ENCODE measurements at places on chromosomes 11 and 22.
A peak's percentile ranks its signal among the peaks of the same experiment; 100 is the strongest.

DNA sequence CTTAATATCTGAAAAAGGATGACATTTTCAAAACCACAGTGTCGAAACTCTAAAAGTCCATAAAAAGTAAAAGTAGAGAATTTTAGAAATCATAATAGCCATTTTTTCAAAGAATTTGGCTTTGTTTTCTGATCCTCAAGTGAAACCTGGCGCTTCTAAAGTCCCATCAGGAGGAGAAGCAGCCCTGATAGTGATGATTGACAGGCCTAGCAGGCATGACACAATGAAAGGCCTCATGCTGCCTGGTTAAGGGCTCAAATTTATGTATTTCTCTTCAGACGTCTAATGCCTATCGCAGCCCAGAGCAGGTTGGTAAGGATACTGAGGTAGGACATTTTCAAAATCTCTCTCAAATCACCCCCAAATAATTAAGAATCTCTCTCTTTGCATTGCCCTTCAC lies 3.9 kb upstream of the DEUP1 start:
- DNase-seq, result no peak

DNA sequence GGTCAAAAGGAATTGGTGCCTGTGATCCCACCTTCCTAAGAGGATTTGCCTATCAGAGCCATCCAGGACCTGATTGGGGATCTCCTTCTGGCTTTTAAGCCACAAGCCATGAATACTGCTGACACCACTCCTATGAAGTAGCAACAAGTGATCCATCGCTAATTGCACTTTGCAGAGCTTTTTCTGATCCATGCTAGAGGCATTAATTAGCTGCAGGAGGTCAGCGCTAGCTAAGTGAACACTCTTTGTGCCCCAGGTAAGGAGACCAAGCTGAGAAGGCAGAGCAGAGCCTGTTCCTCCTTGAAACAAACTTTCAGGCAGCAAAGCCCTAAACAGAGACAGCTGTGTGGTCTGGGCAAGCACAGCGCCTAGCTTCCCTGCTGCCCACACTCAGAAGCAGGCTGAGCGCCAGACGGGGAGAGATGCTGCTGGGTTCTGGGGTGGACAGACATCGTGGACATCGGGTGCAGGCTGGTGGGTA lies 122.2 kb downstream of the ABTB2 start:
- DNase-seq, result no peak

- no peak for DNase-seq
Observed at GRCh38 chr11:8328231-8328794, 64.6 kb upstream of the LMO1 start.

DNA sequence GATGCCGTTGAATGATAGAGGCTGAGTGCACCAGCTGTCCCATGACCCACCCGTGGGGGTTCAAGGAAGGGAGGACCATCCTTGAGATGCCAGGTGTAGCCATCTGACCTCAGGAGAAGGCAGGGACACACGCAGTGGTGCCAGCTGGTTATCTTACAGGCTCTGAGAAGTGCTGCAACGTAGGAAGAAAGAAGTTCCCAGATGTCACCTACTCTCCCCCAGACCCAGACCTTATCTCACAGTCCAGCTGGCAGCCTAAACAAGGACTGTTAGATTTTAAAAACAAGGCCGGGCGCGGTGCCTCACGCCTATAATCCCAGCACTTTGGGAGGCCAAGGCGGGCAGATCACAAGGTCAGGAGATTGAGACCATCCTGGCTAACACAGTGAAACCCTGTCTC lies 1307.6 kb downstream of the TBC1D22A start:
- no peak for DNase-seq

DNA sequence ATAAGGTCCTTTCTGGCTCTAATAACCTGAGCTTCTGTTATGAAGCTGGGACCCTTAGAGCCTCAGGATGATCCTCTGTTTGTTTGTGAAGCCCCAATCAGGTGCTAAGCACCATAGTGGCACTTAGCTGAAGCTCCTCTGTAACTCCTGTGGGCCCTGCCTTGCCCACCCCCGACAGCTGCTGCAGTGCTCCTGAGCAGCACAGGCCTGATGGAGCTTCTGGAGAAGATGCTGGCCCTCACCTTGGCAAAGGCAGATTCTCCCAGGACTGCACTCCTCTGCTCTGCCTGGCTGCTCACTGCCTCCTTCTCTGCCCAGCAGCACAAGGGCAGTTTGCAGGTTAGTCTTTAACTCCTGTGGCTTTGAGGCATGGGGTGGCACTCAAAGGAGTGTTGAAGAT lies 19.0 kb upstream of the CCDC134 start:
- DNase-seq, result no peak

DNA sequence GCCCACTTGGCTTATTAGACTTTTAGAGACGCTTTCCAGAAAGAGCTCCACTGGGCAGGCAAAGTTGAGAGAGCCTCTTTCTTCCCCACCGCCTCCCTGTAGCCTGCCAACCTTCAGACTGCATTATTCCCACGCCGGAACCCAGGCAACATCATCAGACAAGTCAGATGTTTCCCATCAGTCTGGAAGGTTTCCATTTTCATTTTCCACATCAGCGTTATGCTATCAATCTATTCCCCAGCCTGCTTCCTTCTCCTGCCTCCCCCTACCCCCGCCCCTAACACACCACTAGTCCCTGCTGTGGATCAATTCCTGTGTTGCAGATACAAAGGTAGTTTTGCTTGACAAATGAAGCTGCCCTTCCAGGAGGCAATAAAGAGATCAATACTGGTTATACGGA lies 184.8 kb downstream of the DSCAML1 start:
- no peak for DNase-seq

DNA sequence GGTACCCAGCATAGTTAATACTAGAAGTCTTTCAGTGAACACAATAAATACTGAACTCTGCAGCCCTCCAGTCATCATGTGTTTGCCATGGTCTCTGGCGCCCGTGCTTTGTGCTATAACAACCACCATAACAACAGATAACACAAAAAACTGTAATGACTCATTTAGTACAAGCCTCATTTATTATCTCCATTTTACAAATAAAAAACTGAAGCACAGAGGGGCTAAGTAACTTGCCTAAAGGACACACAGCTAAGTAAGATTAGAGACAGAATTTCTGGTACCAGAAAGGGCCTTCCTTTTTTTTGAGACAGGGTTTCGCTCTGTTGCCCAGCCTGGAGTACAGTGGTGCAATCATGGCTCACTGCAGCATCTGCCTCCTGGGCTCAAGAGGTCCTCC lies 19.5 kb downstream of the RBFOX2 start:
- DNase-seq, result no peak

DNA sequence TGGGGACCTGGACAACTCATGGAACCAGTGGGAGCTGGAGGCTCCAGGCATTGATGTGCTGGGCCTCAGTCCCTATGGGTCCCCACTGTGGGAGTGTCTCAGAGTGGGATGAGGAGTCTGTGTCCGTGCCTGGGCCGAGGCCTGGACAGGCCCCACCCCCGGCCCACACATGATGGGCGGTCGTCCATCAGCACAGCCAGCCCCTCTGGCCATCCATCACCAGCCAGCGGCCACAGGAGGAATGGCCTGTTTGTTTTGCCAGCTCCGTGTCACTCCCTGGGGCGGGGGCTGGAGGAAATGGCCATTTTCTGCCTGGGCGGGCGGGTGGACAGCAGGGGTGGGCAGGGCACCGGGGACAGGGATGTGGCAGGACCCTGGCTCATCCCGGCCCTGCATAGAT lies 13.0 kb upstream of the TBX1 start:
- no peak for DNase-seq

GRCh38 chr11:65492637-65493366 lies 6.0 kb upstream of the MALAT1 start:
- DNase-seq, result no peak

DNA sequence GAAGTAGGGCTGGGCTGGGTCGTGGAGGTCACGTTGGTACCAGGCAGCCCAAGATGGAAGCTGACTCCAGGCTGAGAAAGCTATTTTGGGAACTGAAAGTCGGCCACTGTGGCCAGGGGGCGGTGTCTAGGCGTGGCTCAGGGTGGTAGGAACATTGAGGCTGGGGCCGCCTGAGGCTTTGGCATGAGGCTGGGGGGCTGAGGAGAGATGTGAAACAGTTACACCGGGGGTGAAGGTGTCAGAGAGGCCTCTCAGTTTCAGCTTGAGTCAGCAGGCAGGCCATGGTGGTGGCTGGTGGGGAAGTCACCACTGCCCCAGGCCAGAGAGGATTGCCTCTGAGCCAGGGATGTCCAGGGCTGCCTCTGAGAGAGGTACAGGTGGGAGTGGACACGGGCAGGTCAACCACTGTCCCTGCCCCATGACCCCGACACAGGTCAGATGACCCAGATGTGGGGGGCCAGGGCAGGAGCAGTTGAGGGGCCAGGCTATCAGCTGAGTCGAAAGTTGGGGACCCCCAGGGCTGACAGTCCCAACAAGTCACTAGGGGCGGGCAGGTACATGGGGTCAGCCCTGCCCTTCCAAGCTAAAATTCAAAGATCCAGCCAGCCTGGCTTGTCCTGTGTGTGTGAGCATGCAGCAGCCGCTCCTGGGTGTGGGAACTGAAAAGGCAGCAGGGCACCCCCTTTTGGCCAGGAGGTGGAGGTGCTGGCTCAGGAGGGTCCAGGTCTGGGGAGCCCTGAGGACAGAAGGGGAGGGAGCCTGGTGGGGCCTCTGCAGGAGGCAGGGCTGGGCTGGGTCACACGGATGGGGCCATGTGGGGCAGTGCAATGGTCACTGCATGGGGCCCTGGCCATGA lies 7.2 kb downstream of the KCNK7 start:
- peak; percentile 76 for DNase-seq

GRCh38 chr11:68842427-68843051 lies 823 bp upstream of the CPT1A start:
- no peak for DNase-seq

DNA sequence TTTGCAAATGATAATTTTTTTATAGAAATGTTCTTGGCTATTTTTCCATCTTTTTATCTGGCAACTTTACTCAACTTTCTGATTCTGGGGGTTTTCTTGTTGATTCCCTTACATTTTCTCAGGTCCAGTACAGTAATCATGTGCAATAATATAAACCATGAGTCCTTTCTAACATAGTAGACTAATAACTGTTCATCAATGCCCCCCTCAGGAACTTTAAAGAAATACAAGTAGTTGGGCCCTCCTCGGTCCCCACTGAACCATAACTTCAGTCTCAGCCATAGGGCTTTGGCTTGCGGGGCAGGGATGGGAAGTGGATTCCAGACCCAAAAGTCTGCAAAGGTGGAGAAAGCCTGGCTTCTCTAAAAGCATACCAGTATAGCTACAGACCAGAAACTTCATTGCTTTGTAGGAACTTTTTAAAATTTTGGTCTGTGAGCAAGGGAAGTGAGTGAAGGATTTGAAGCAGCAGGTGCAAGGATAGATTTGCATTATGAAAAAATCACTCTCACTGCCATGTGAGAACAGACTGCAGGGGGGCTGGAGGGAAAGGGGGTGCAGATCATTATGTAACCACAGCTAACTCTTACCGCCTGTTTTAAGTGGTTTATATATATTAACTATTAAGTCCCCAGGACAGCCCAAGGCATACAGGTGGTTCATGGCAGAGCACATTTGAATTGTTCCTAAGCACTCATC lies 10.4 kb upstream of the TUB start:
- DNase-seq, result peak; percentile 62

GRCh38 chr11:16195651-16196050 lies 160.7 kb downstream of the SOX6 start:
- no peak for DNase-seq

All from HEK293T (cell line).